ENCODE measurements at places on chromosomes 2 and 18.

GRCh38 chr2:96870626-96871255 is 861 bp upstream of the SEMA4C start:
- no peak for DNase-seq

DNA sequence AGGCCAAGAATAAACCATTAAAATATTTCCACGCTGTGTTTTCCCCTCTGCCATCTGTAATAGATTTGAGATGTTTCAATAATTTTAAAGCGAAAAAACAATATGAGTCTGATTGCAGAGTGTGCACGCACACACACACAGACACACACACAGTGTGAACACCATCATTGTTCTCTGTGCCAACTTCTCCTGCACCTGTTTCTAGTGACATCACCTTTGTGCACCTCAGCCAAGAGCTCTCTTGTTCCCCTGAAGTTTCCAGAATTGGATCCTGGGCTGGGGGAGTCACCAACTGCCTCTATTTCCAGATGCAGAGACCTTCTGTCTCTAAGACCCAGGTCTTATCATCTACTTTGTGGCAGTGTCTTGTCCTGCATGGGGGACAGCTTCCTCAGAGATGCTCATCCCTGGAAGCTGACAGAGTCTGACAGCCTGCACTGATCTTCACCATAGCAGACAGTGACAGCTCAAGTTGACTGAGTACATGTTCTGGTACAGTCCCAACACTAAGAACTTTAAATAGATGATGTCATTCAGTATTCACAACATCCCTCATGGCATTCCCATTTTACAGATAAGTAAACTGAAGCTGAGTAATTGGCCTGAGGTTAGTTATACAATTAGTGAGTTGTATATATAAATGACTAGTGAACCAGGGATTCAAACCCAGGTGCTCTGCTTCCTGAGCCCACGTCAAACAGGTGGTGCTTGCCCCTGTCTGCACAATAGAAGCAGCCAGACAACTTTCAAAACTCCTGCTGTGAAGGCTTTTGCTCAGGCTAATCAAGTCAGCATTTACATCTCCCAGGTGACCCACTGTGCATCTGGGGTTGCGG is 39.4 kb downstream of the ACOXL start:
- no peak for DNase-seq

GRCh38 chr2:69683170-69683971 is 39.8 kb upstream of the AAK1 start:
- DNase-seq = peak; percentile 83

- DNase-seq = no peak
Observed at GRCh38 chr2:241903121-241904010, 33.8 kb downstream of the RTP5 start.

DNA sequence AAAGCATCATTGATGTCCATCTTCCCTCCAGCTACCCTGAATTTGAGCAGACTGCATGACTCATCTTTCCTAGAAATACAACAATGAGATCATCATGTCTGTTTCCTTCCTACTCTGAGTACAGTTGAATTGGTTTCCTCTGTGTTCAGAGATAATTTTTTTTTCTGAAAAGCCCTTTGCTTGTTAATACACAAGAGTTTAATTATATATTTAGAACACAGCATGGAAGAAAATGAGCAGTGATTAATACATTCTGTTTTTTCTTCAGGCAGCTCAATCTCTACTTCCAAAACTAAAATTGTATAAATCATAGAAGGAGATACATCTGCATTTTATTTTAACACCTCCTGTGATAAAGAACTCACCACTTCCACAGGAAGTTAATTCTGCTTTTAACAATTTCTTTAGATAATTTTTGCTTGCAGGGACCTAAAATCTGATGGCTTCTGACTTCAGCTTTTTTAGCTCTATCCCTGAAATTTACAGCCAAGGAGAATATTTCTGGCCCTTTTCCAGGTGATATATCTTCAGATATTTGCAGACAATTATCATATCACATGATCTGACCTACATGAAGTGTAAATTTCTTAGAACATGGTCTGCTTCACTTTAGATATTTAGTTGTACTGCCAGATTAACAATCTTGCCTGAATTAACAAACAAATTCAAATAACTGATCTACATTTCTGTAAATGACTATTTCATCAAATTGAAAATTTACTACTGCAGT is 249.0 kb downstream of the TRIB2 start:
- DNase-seq = peak; percentile 88

DNA sequence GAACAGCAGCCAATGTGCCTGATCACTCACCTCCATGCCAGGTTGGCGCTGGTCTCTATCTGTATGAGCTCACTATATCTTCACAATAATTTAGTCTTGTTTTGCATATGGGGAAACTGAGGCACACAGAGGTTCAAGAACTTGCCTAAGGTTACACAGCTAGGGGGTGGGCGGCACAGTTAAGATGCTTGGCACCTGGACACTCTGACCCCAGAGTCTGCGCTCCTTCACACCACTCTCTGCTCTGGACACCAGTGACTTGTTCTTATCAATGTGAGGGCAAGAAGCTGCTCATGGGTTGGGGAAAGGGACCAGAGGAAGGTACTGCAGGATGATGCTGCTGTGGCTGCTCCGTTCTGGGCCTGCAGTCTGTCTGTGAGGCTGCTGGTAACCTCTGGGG is 27.1 kb downstream of the FBLN7 start:
- no peak for DNase-seq

DNA sequence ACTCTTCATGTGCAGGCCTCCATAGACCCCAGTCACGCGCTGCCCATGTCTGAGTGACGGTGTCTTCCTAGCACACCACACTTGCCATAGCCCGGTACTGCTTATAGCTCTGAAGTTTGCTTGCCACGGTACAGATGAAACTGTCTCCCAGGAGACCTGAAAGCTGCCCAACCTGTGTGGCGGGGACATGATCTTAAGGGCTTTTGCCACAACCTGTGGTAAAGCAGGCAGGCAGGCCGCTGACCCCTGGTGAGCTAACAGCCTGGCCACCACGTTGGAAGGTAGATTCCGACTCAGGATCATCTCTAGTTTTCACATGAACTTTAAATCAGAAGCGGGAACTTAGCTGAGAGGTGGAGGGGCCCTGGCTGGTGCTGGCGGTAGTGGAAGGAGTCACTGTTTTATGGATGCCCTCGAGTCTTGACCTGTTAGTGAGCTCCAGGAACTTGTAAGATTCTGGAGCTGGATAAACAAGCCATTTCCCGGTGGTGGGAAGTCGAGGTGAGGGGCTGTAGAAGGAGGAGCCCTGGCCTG is 153.3 kb downstream of the ZNF236 start:
- DNase-seq = no peak

DNA sequence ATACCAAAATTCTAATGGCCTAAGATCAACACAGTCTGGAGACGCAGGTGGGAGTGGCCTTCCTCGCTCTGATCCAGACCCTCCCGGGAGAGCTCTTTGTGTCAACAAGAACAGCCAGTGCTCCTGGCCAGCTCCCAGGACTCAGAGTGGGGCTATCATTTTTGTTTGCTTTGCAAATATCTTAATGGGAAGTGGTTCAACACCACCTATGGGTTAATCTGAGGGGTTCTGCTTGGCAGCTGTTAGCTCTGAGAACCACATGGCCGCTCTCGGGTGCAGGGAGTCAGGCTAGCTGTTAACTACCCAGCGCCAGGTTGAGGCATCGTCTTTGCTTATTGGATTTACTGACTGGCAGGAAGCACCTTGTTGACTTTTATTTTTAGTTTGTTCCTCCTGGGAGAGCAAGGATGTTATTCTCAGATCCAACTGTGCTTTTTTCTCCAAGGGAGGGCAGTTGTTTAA is 184.8 kb upstream of the SP5 start:
- DNase-seq = peak; percentile 8

GRCh38 chr2:172863341-172863740 is 127.7 kb downstream of the RAPGEF4 start:
- no peak for DNase-seq

- DNase-seq = peak; percentile 89
Observed at GRCh38 chr2:9552219-9553178, 3.1 kb downstream of the ADAM17 start.

DNA sequence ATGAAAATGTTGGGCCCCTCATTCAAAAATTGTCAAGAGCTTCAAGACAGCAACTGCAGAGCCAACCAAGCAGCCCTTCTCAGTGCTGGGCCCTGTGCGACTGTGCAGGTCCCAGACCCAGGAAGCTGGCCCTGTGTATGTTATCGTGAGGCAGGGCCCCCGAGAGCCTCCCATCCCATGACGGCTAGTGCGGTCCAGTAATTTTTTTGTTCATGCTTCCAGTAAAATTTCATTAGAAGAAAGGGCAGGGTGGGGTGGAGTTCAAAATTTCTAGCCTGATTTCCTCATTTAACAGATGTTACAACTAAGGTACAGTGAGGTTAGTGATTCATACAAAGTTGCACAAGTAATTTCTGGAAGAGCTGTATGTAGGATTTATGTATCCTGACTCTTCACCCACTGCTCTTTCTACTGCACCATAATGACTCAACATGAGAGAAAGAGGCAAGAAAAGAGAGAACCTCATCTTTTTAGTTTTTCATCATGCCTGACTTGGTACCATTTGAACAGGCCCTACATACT is 105.5 kb downstream of the ZEB2 start:
- DNase-seq = peak; percentile 91

All from ELR (cell line).